ENCODE measurements at places on chromosomes 3 and 15.

GRCh38 chr3:59527493-59527892, 477.7 kb upstream of the CFAP20DC start:
- no peak for DNase-seq

DNA sequence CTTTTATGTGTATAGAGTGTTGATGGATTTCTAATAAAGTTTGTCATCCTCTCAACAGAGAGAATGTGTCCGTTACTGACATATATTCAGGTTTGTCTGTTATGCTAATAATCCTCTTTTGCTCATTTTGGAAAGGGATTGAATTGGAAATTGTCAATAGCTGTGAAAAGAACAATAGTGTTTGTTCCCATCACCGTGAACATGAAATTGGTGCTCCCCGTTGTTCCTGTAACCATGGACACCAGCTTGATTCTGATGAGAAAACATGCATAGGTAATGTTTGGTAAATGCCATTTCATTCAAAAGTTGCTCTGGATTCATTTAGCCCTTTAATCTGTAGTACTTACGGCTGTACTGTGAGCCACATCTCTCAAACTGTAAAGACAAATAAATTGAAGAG, 707.0 kb upstream of the GOLIM4 start:
- DNase-seq: no peak

- no peak for DNase-seq
Observed at GRCh38 chr3:129663930-129664646, 57.6 kb upstream of the PLXND1 start.

DNA sequence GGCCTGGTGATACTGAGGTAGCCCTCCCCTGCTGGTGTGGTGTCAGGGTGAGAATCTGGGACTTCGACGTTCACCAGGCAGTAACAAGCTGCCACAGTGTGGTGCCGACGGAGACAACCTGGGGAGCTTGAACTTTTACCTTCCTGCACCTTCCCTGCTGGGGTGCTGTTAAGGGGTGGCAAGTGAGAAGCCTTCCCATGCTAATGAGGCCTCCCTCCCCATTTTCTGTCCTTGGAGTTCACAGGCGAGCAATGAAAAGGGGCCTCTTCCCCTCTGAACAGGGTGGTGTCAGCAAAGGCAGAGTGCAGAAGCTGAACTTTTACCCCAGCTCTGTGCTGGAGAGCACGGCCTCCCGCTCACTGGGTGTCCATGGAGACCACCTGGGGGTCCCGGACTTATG, 13.5 kb downstream of the MAGEL2 start:
- DNase-seq: no peak

GRCh38 chr3:78022232-78022631, 982.3 kb downstream of the ROBO2 start:
- DNase-seq: no peak

- no peak for DNase-seq
Observed at GRCh38 chr15:90871716-90872485, 3.5 kb downstream of the FURIN start.

GRCh38 chr3:133937756-133938601, 42.3 kb upstream of the RAB6B start:
- DNase-seq: peak; percentile 90

DNA sequence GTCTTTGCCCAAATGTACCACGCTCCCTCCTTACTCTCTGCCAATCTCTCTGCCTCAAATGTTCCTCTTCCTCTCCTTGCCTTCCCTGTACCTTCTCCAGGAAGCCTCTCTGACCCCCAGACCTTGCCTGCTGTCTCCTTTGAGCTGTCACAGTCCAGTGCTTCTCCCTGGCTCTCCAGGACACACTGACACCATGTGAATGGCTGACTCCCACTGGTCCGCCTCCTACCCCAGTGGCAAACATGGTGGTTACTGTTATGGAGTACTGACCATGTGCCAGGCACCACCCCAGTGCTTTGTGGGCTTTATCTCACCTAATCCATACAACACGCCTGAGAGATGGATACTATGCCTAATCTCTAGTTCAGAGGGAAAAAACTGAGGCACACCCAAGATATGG, 141.9 kb downstream of the TPRA1 start:
- DNase-seq: no peak

DNA sequence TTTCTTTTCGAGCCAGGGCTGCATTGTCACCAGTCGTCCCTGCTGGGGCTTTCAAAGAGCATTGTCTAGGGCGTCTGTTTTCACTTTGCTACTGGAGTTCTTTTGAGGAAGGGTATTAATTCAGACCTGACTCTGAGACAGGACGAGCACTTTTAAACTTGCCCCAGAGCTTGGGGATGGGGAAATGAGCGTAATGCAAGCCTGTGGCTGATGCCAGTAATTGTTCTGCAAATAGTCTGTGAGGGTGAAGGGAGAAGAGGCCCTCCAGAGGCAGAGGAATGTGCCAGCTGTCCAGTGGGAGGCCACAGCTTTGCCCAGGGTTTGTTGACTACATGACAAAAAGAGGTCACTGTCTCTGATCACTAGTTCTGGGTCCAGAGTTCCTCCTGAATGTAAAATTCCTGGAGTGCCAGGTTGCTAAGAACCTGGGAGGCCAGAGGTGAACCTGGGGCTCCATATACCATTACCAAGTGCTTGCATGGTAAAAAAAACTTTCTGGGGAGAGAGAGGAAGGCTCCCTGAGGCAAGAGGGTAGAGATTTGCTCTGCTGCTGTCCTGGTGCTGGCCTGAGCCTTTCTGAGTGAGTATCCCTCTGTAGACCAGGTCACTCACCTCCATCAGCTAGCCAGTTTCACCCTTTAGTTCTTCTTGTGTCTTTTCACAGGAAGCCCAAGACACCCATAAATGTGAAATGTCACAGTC, 14.8 kb downstream of the EEFSEC start:
- DNase-seq: no peak

DNA sequence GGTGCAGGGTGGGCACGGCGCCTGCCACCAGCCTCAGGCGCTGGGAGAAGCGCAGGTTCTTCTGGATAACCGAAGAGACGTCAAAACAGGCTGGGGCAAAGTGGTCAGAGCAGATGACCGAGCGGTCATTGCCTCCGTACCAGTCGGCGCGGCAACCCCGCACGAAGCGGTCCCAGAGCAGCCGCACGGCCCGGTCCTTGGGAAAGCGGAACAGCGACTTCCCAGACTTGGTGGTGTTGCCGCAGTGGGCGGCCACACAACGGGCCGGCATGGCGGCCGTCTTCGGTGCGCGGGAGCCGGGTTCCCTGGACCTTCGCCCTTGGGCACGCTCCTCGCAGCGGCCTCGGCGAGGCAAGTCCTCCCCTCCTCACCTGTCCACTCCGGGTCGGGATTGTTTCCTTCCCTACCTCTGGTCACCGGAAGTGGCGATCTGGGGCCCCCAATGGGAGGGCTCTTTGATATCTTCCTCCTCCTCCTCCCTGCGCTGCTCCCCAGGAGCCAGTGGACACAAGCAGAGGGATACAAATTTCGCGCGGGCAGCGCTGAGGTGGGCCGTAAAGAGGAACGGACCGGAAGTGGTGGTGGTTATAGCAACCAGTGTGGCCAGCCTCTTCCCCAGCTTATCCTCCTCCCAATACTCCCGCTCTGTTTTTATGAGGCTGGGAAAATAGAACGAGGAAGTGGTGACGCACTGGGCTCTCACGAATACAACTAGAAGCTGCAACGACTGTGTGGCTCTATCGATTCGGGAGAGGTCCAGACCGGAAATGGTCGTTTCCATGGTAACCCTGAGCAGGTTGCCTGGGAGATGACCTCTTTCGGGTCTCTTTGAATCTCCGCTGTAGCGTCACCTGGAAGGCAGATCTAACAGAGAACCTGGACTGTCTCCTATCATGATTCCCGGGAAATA, at the start of the genes LRRC49 and THAP10:
LRRC49 (plus strand) TSS at position 825 of the 910 bp plus-strand sequence; CDS start at position 894, 69 bp downstream.
THAP10 (minus strand) TSS at position 432 of the 910 bp plus-strand sequence; CDS start at position 271, 161 bp downstream.
- DNase-seq: peak; percentile 95

DNA sequence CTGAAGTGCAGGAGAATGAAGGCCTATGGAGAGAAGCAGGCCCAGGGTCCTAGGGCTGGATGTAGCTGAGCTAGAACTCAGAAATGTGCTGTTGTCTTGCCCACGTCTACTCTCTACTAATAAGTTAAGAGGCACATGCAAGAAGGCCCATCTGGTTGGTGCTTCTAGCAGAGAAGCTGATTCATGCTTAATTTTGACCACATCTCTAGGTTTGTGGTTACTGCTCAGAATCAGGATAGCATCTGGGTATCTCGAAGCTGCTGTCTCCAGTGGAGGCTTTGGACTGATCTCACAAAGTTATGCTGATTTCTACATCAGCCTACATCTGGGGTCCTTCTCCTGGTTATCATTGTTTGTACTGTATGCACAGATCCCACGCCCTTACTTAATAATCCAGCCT, 87.3 kb downstream of the CACNA1D start:
- no peak for DNase-seq

GRCh38 chr3:50630394-50630793, 13.4 kb downstream of the MAPKAPK3 start:
- no peak for DNase-seq

GRCh38 chr15:43118286-43118685, 12.4 kb upstream of the UBR1 start:
- DNase-seq: no peak

DNA sequence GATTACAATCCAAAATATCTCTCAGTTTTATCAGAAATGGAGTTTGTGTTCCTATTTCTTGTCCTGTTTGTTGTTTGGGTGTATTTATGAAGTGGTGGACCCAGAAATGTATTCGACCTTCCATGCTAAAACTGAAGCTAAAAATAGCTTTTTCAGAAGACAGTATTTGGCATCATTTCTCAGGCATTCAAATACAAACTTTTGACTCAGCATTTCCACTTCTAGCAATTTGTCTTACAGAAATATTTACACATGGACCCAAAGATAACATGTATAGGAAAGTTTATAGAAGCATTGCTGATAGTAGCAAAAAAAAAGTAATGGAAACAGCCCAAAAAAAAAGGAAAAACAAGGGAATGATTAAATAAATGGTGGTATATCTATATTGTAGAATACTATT, 156.3 kb downstream of the HCN4 start:
- DNase-seq: peak; percentile 18

GRCh38 chr15:75063338-75063737, 39.9 kb downstream of the PPCDC start:
- DNase-seq: peak; percentile 79

- DNase-seq: peak; percentile 95
Observed at GRCh38 chr3:89059211-89059925, 48.1 kb upstream of the EPHA3 start.

GRCh38 chr3:102466001-102466400, 31.2 kb downstream of the ZPLD1 start:
- no peak for DNase-seq
